ENCODE measurements at places on chromosomes 12 and 14.

GRCh38 chr14:104472536-104473243 lies 106.9 kb upstream of the C14orf180 start:
- no peak for DNase-seq

GRCh38 chr12:45730348-45731189 lies 1.1 kb downstream of the ARID2 start:
- DNase-seq, result peak; percentile 20

DNA sequence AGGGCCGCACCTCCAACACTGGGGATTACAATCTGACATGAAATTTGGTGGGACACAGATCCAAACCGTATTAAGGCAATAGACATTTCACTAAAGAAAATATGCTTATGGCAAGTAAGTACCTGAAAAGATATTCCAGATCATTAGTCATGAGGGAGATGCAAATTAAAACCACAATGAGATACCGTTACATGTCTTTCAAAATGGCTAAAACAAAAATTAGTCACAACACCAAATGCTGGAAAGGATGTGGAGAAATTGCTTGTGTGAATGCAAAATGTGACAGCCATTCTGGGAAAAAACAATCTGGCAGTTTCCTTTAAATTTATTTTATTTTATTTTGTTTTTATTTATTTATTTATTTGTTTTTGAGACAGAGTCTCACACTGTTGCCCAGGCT lies 82.3 kb upstream of the PTGDR start:
- DNase-seq, result no peak

GRCh38 chr12:25301798-25302197 lies 51.1 kb upstream of the KRAS start:
- no peak for DNase-seq

- DNase-seq, result no peak
Measured at GRCh38 chr14:66293533-66294105, 192.6 kb upstream of the CCDC196 start.

GRCh38 chr12:106861984-106862916 lies 87.8 kb downstream of the RIC8B start:
- no peak for DNase-seq

- no peak for DNase-seq
Measured at GRCh38 chr12:114902665-114903064, 218.7 kb upstream of the TBX3 start.

- DNase-seq, result no peak
Measured at GRCh38 chr12:69840727-69841126, 15.7 kb downstream of the MYRFL start.

DNA sequence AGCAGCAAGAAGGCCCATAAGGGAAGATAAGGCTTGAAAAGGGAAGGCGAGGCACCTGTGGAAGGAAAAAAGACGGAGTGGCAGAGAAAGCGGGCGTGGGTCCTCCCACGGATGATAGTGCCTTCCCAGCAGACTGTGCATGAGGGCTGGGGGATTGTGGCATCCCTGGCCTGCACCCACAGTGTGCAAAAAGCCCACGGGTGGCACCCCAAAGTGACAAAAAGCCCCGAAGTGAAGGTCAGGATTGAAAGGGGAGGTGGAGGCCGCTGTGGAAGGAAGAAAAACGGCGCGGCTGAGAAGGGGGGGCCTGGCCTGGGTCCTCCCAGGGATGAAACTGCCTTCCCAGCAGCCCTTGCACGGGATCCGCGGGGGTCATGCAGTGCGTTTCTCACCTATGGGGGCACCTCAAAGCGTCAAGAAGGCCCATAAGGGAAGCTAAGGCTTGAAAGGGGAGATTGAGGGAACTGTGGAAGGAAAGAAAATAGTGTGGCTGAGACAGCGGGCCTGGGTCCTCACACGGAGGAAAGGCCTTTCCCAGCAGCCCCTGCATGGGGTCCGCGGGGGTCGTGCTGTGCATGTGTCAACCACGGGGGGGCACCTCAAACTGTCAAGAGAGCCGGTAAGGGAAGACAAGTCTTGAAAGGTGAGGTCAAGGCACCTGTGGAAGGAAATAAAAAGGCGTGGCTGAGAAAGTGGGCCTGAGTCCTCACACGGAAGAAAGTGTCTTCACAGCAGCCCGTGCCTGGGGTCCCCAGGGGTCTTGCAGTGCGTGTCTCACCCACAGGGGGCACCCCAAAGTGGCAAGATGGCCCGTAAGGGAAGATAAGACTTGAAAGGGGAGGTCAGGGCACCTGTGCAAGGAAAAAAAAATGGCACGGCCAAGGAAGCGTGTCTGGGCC lies 274.1 kb downstream of the ALG10 start:
- DNase-seq, result no peak

- DNase-seq, result no peak
Measured at GRCh38 chr12:3222979-3223378, 145.8 kb downstream of the TSPAN9 start.

DNA sequence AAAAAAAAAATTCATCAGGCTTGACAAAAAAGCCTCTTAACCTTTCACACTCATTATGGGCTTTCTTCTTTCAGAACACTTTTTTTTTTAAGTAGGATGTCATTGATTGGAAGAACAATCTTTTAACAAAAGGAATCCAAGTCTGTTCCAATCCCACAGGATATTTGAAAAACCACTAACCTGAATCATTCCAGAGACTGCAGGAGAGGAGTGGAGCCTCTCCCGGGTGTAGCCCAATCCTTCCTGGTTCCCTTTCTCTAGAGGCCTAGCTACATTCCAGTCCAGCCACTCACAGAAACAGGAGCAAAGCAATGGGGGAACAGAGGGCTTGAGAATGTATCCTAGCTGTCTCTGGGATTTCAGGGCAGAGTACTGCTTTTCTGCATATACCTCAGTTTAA lies 4.3 kb downstream of the MFAP5 start:
- no peak for DNase-seq

GRCh38 chr12:103812789-103813188 lies 28.2 kb downstream of the NT5DC3 start:
- no peak for DNase-seq

GRCh38 chr12:29961231-29961630 lies 177.5 kb upstream of the TMTC1 start:
- no peak for DNase-seq

DNA sequence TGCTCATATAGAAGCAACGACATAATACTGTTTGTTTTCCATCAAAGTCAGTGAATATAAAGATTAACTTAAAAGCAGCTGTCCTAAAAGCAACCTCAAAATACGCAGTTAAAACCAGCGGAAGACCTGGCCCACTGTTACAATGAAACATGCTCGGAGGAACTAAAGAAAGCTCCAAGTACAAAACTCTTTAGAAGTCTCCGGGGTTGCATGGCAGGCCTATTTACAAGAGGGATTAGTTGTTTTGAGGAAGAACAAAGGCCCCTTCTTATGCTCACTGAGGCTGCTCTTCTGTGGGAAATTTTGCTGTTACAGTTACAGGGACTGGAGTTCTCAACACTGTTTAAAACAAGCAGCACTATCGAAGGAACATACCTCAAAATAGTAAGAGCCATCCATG lies 75.9 kb upstream of the C12orf71 start:
- DNase-seq, result no peak

GRCh38 chr12:21599143-21599999 lies 5.3 kb downstream of the GYS2 start:
- no peak for DNase-seq

GRCh38 chr14:71597287-71597920 lies 334.8 kb upstream of the RGS6 start:
- no peak for DNase-seq

DNA sequence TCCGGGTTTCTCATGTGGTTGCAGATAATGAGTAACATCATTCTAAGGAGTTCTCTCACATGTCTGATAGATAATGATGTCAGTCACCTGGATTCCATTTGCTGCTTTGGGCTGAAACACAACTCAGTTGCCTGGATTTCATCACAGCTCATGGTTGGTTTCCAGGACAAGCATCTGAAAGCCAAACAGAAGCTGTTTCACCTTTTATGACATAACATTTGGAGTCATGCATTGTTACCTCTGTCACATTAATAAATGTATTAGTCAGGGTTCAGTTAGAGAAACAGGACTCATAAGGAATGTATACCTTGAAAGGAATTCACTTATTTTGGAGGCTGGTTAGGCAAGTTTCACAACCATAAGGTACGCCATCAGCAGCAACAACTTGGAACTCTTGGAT lies 251.9 kb upstream of the ATXN7L3B start:
- no peak for DNase-seq

GRCh38 chr12:58896278-58896677 lies 24.0 kb downstream of the LRIG3 start:
- no peak for DNase-seq

DNA sequence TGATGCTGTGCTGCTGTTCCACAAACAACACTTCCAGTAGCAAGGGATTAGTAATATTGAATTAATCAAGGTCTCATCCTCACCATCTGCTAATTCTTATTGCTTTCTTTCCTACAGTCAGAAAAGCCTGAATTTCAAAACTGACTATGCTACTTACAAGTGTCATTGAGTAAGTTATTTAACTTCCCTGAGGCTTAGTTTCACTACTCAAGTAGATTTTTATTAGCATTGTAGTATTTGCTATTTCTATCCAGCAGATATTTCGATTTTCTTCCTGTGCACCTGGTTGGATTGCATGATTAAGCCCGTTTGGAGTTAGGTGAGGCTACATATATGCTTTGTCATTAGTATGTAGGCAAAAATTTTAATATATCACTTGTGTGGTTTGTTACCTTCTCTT lies 591.5 kb downstream of the TRHDE start:
- DNase-seq, result no peak

GRCh38 chr14:105150368-105151083 lies 18.1 kb downstream of the JAG2 start:
- no peak for DNase-seq

GRCh38 chr12:90268574-90268973 lies 559.9 kb upstream of the ATP2B1 start:
- no peak for DNase-seq

DNA sequence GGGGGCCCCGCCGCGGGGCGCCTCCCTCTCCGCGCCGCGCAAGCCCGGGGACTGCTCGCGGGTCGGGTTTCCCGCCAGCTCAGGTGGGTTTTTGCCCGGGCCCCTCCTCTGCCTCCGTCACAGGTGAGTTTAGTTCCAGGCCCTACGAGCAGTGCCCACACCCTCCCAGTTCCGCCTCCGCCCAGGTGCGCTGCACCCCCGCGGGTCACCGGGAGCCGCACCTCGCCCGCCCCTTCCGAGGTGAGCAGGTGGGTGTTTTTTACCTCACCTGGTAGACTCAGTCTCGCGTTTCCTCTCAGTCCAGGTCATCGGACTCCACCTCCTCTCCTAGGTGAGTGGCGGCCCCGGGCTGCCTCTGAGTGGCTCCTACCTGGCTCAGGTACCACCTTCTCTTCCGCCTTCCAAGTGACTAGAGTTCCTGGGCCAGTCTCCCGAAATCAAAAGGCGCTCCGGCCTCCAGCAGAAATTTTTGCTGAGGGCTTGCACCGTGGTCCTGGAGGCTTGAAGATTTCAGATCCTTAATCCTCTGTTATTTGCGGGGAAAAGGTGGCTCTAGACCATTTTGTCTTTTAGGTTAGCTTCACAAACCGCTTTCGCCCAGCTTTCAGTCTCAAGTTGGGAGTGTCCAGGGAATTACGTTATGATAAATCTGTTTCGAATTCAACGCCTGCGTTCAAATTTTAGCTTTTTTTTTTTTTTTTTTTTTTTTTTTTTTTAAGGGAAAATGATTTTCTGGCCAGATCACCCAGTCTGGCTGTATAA lies at the start of gene TMEM30B:
TSS of gene TMEM30B (minus strand) at position 153 of the 762 bp plus-strand sequence. CDS start 191 bp downstream, outside the sequence.
- DNase-seq, result no peak

- DNase-seq, result no peak
Measured at GRCh38 chr14:59294662-59294992, 106.2 kb downstream of the DAAM1 start.

DNA sequence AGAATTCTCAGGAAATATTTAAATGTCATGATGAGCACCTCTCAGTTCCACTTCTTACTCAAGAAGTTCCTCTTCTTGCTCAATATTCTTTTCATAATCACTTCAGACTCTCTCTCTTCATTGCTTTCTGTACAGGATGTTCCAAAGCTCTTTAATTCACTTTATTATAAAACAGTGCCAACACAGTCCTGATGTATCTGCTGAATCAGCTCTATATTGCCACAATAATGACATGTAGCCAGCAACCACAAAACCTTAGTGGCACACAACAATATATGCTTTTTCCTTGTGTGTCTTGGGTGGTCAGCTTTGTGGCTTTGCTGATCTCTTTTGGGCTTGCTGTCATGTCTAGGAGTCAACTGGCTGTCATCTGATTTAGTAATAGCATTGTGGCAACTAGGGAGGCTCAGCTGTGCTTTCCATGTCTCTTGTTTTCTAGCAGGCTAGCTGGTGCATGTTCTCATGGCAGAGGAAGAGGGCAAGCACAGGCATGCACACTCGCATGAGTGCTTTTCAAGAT lies 52.8 kb upstream of the SLC2A13 start:
- DNase-seq, result no peak

DNA sequence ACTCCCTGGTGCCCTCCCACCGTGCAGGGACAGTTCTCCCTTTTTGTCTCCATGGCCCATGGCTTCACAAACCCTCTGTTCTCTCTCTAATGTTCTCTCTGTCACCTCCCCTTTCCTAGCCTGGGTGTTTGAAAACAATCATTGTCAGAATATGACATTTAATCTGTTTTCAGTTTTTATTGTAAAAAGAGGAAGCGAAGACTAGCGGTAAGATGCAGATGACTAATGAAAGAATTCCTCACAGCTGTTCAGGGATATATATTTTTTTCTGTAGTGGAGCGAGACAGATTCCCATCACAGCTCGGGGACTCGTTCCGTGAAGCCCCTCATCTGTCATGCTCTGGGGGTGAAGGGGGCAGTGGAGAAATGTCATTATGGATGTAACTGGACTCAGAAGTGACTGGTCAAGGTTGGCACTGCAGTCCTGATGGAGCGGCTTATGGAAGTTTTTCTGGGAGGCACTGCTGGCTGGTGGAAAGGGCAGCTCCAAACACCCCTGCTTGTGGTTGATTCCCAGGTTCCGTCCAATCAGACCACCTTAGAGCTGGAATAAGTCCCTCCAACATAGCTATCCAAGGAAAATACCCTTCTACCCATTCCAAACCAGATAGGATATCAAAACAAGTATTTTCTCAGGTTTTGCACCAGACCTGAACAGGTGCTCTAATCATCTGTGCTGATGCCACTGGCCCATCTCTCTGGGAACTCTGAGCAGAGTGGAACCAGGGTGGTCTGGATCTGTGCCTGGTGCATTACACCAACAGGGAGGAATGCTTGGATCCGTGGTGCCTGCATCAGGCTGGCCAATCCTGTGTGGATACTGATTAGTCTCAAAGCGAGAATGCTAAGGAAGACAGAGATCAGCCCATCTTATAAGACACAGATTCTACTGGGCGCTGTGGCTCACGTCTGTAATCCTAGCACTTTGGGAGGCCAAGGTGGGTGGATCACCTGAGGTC lies 84.7 kb downstream of the GPATCH2L start:
- no peak for DNase-seq

- DNase-seq, result no peak
Measured at GRCh38 chr14:33287189-33287588, 348.5 kb downstream of the NPAS3 start.

GRCh38 chr12:114636723-114637480 lies 47.1 kb downstream of the TBX3 start:
- DNase-seq, result no peak

GRCh38 chr14:56570295-56570694 lies 9.3 kb upstream of the TMEM260 start:
- DNase-seq, result no peak

- DNase-seq, result no peak
Measured at GRCh38 chr14:72884386-72884785, 9.5 kb downstream of the DPF3 start.
